ENCODE measurements at places on chromosomes 1 and 21.

GRCh38 chr1:160750608-160751007 lies 11.6 kb downstream of the SLAMF7 start:
- DNase-seq = no peak

- DNase-seq = no peak
Measured at GRCh38 chr1:32886004-32886827, at the start of gene HPCA. HPCA (plus strand) TSS chr1:32886491; CDS start chr1:32888899, 2,408 bp downstream.

DNA sequence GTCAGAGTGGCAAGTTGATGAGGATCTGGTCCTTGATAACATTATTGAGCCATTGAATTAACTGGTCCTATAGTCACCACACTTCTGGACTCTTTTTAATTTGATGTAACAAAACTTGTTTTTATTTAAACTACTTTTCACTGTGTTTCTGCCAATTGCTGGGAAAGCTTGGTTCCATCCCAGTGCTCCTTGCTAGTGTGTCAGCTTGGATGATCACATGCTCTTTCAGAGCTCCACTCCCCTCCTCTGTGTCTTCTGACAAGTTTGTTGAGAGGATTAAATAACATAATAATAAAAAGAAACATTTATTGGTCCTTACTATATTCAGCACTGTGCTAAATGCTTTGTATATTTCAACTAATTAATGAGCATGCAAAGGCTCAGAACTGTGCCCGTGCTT lies 448.5 kb upstream of the B3GALT2 start:
- DNase-seq = no peak

- DNase-seq = no peak
Measured at GRCh38 chr1:23446661-23447310, 22.2 kb upstream of the TCEA3 start.

- no peak for DNase-seq
Measured at GRCh38 chr1:157471531-157471930, 80.8 kb downstream of the FCRL5 start.

DNA sequence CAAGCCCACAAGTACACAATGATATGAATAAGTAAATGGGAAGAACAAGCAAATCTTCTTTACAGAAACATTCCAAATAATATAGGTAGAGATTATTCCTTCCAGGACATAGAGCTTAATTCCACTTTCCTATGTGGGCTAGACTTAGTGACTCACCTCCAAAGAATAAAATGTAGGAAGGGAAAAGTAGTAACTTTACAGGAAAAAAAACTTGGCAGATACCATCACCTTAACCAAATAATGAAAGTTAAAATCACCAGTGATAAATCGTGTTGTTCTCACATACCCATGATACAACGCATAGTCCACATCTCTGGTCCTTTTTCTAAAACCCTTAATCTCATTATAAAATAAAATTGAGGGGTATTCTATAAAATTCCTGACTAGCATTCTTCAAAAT lies 260.8 kb downstream of the SPATA17 start:
- peak; percentile 12 for DNase-seq

DNA sequence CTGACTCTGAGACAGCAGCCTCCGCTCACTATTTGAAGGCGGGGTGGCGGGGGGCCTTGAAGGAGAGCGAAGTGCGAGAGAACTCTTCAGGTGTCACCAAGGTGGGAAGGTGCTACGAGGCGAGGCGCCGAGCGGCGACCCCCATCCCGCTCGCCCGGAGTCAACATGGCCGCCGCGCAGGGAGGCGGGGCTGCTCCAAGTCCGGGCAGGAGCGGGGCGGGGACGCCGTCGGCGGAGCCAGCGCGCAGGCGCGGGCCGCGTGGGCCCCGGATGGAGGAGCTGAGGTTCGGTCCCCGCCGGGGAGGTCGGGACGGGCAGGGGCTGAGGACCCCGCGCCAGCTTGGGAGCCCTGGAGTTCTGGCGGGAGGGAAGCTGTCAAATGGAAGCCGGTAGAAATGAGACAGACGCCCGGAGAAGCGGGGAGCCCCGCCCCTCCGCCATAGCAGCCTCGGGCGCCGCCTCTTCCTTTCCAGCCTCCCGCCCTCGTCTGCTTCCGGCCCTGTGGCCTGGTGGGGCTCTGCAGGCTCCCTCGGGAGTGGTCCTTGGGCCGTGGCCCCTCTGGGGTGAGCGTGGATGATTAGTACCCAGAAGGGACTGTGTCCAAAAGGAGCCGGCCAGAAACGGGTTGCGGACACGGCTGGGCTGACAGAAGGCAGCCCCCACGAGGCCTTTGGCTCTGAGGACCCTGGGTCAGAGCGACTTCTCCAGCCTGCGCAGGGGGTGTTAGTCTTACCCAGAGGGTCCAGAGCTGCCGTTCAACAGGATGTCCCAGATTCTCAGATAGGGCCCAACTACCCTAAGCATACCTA lies at the start of gene PIGV:
TSS of gene PIGV (plus strand) at position 245 of the 809 bp plus-strand sequence. CDS start 2,866 bp downstream, outside the sequence.
- DNase-seq = peak; percentile 38

DNA sequence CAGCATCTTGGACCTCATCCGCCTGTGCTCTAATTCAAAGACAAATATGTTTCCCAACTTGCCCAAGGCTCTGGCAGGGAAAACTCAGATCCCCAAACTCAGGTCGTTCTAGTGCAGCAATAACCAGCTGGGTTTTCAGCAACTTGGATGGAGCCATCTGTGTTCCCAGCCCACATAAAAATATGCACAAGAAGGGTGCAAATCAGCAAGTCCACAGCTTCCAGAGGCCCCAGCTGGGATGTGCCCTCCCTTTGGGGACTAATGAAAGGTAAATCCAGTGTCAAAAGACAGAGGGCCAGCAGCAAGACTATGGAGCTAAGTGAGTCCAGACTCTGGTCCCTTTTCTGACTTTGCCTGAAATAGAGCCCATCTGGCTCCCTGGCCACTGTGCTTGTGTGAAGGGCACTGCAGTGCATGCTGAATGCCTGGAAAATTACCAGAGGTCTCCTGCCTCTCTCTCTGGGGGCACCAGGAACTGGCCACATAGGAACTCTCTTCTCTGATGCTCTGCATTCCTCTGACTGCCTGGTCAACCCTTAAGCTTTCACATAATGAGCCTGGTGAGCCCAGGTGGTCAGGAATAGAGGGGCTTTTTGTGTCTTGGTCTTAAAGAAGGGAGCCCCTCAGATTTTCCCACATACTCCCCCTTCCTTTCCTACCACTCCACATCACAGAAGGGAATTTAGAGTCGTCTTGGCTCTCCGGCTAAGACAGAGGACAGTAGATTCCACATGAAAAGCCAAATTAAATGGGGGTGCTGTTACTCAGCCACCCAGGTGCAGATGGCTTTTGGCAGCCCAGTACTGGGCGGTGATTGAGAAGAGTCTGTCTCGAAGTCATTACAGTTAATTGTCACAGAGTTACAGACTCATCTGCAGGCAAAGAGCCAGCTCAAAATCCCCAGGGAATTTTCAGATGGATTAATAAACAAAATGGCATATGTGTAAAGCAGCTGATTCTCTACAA lies 88.1 kb upstream of the C1orf21 start:
- DNase-seq = no peak

DNA sequence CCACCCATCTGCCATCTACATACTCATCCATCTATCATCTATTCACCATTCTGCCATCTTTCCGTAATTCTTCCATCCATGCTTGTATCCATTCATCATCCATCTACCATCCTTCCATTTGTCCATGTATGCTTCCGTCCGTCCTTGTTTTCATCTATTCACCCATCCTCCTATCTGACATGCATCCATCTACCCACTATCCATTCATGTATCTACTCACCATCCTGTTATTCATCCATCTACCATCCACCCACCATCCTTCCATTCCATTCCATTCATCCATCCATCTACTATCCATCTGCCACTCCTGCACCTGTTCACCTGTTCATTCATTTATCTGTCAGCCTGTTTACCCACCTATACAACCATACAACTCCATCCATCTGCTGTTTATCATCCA lies 86.2 kb downstream of the TRIM11 start:
- no peak for DNase-seq

- DNase-seq = no peak
Measured at GRCh38 chr1:97551113-97551512, 369.7 kb downstream of the DPYD start.

DNA sequence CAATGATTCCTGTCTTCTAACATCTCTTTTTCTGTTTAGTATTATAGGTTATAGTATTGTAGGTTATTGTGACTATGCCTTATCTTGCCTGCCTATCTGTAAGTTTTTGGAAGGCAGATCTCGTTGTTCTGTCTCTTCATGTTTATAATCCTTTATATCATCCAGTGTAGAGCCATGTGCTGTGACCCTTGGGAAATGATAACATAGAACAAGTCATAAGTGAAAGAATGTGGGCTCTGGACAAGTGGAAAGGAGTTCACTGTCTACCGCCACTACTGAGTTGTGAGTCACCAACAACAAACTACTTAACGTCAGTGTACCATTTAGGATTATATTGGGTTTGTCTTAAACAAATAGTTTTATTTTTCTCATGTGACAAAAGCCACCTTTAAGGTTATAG lies 139.3 kb downstream of the LYPLAL1 start:
- DNase-seq = no peak

GRCh38 chr21:44709426-44710293 lies 1.7 kb downstream of the TSPEAR start:
- DNase-seq = no peak

DNA sequence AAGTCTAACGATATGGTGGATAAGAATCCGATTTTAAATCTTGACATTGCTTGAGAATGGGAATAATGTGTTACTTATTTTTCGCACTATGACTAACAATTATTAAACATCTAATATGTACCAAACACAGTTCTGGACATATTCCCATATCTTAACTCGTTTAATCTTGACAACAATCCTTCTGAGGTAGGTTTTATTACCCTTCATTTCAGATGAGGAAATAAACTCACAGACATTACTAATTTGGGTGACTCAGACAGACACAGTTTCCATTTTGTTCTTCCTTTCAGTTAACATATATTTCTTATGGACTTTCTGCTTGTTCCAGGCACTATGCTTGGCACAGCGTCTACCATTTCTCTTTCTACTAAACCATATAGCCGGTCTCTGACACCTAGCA lies 244.8 kb downstream of the SMYD3 start:
- DNase-seq = no peak

DNA sequence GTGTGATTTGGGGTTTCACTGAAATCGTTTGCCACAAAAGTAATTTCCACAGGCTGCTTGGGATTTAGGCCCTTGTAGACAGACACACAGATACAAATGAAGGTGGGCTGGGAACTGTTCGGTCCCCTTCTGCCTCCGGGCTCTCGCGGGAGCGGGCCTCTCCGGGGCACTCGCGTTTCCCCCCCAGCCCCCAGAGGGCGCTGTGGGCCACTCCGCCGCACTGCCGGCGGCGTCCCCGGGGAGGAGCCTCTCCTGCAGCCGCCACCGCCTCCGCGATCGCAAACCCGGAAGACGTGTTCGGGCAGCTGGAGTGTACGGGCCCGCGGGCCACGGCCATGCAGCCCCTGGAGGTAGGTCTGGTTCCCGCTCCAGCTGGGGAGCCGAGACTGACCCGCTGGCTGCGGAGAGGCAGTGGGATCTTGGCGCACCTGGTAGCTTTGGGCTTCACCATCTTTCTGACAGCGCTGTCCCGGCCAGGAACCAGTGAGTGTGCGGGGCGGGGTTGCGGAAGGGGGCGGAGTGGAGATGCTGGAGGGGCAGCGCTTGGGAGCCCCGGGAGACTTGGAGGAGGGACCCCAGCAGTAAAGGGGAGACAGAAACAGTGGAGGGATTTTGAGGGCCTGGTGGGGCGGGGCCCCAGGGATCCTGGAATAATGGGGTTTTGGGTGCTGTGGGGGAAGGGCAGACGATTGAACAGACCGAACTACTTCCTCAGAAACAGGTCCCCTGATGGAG lies at the start of gene CYB561D1:
TSS of gene CYB561D1 (plus strand) at position 290 of the 735 bp plus-strand sequence. CDS start at position 336, 46 bp downstream.
- DNase-seq = peak; percentile 52

DNA sequence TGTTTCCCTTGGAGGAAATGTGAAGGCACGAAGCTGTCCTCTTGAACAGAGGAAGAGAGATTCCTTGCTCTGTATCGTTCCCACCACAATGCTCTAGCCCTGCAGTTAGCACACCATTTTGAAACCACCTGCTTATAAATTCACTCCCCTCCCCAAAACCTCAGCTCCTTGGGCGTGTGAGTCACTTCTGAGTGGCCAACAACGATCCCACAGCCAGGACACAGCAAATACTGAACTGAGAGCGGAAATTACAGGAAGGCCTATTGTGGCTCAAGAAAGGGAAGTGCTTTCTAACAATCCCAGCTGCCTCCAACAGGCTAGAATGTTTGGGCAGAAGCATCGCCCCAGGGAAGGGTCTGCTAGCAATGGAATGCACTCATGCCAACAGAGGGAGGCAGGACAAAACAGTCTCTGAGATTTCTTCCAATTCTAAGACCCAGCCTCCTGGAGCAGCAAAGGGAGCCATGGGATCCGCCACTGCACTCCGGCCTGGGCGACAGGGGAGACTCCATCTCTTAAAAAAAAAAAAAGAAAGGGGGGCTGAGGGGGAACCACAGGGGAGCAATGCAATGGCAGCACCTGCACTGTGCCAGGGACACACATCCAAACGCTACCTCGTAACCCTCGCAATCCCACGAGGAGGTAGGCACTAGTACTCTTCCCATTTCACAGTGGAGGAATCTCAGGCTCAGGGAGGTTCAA lies 1.9 kb downstream of the TMEM53 start:
- peak; percentile 86 for DNase-seq

GRCh38 chr21:45531393-45532215 lies 10.6 kb downstream of the SLC19A1 start:
- DNase-seq = no peak

DNA sequence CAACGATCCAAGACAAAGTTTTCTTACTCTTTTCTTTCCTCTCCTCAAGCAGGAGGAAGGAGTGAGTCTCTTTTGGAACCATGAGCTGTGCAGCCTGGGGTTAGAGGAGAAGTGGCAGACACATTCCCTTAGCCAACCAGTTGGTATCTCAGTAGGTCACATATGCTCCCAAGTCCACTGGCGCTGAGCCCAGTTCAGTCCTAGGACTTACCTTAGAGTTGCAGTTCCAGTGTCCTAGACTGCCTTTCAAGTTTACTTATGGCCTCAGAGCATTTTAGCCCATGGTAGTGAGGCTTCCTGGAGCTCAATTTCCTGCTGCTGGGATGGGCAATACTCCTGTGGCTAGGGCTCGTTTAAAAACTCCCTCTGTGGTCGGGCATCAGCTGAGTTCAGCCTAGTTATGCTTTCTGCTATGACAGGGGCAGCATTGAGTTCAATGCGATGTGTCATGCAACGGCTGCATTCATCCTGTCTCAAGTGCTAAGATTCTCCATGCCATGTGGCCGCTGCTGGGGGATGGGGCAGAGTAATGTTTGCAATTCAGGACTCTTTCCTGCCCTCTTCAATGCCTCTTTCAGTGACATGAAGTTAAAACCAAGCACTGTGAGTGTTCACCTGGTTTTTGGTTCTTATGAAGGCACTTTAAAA lies 103.8 kb downstream of the LRRC7 start:
- no peak for DNase-seq

DNA sequence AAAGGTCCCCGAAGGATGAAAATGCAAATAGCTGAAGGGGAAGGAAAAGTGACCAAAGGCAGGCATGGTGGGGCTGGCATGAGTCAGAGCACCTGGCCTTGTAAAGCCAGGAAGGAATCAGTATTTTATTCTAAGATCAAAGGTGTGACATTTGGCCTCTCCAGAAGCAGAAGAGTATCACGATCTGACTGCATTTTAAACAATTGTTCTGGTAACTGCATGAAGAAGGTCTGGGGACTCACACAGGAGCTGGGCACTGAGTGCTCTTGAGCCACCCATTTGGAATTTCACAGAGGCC lies 23.2 kb downstream of the MAB21L3 start:
- DNase-seq = no peak

Data from astrocyte of the cerebellum (primary cell).